ENCODE measurements at places on chromosomes 3 and 15.

DNA sequence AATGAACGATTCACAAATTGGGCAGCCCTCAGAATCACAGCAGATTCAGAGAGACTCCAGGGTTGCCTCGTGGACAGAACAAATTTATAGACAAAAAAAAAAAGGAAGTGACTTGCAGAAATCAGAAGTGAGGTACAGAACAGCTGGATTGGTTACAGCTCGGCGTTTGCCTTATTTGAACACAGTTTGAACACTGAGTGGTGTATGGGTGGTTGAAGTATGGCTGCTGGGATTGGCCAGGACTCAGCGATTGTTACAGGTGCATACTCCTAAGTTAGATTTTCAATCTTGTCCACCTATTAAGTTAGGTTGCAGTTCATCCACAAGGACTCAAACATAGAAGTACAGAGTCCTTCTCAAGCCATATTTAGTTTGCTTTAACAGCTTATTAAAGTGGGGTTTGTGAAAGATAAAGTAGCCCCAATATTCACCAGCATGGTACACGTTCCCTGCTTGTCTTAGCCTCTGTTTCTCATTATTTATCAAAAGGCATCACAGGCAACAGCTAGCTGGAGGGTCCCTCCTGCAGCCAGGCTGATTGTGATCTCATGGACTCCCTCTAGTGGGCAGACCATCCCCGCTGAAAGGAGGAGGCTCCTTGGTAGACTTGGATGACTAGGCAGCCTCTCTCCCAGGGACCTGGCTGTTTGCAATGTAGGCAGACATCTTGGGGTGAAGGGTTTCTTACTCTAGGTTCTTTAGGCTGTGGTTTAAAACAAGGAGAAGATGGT is 17.6 kb upstream of the ALDH1L1 start:
- DNase-seq = peak; percentile 52

DNA sequence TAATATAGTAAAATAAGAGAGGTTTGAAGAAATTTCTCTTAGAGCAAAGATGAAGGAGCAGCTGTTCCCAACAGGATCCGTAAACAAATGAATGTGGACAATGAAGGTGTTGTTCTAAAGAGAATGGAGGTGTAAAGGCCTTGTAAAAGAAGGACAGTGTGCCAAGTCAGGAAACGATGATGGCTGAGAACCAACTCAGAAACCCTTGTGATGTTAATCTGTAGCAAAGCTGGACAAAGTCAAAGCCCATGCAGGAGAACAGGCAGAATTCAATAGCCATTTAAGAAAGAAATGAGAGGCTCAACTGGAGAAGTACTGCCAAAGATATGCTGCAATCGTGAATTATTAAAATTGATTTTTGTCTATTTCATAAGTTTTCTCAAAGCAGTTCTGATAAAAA is 192.2 kb downstream of the MBNL1 start:
- DNase-seq = no peak

DNA sequence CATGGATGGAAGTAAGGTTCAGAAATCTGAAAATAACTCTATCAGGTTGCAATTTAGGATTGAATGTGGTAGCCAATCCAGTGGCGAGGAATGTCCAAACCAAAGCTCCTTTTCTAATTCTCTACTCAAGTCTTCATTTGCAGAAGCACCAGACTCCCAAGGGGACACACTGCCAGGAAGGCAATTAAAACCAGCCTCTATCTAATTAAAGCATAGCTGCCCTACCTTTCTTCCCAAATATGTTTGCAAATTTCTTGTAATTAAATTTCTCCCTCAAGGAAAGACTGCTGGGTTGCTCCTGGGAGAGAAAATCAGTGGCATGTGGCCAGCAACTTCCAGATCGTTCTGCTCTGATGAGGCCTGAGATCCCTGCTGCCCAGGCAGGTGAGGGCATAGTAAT is 153.4 kb upstream of the MCTP2 start:
- no peak for DNase-seq

DNA sequence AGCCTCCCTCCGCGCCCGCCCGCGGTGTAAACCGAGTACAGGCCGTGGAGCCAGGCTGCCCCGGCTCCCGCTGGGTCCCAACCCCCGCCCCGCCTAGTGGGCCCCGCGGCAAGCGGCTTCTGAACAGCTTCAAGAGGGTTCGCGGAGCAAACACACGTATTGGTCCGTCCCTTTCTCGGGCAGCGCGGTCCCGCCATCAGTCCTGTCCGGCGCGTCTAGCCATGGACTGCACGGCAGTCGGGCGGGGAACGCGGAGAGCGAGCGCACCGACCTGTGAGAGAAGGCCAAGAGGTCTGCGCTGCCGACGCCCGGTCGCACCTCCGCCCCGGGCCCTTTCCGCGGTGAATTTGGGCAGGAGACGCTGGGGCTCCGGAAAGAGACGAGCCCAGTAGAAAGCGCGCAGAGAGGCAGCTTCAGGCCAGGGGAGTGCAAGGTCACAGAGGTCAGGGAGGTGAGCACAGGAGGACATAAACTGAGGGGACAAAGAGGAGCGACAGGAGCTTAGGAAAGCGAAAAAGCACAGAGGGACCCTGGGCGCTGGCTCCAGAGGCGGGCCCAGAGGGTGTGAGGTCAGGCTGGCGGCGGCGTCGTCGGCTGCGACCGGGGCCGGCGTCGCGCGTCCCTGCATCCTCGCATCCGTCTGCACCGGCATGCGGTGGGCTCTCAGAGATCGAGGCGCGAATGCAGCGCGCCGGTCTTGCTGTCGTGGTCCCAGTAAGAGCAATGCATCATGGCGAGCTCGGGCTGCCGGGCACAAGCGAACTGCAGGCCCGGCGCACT is 1.8 kb downstream of the FOXL2 start:
- peak; percentile 42 for DNase-seq

DNA sequence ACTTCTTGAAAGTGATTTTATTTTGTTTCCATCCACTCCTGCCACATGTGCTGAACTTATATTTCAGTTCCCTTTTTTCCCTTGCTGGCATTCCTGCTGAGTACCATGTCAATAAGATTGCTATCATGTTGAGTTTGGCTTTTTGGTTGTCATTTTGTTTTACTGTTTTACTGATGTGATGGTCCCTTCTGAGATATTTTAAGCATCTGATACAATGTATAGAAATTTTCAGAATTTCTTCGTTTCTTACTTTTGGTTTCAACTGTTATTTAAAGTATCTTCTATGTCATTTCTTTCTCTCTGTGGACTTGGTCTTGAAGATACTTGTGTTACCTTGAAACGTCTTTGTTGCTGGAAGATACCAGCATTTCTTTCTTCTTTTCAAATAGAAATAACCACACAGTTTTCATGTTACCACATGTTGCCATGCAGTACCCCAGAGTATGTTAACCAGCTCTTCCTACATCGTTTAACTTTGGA is 14.1 kb downstream of the SIDT1 start:
- no peak for DNase-seq

Data from activated CD4-positive, alpha-beta T cell treated with anti-CD3 and anti-CD28 coated beads, Interleukin-2, amount 50 U/mL, for 48 hours (primary cell).